T1000 (cell line): ENCODE measurements at places on chromosomes 7 and 10.

- no peak for DNase-seq
These were observed 15.6 kb upstream of the MKRN1 start for GRCh38 chr7:140494867-140495266.

DNA sequence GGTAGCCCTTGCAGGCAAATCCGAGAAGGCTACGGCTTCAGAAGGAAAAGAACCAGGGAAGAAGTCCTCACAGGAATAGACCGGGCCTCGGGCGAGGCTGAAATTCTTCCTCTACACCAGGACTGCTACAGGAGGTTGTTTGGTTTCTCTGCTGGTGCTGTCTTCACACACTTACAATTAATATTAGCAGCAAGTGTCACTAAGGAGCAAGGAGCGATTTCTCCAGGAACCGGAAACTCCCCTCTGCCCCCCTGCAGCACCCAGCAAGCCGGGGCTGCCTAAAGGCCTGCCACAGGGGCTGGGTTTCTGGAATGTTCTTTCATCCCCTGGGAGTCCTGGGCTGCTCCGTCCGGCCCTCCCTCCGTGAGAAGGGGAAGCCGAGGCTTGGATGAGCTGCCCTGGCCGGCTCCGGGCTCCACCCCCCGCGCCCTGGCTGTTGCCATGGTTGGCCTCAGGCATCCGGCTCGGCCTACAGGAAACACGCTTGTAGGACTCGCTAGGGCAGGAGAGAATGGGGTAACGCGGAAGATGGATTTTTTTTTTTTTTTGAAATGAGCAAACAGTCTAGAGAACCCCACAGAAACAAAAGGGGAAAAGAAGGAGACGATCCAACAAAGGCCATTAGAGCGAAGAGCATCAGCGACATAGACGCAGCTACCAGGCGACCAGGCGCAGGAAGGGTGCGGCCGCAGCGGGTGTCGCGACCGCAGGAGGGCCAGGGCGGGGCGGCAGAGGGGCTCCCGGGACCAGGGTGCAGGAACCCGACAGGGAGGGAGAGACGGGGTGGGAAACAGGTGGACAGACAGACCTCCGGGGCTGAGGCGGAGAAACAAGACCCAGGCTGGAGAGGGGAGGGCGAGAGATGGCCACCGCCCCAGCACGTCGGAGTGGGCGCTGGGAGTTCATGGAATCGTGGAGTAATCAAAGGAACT, 33.0 kb downstream of the EN2 start:
- no peak for DNase-seq

DNA sequence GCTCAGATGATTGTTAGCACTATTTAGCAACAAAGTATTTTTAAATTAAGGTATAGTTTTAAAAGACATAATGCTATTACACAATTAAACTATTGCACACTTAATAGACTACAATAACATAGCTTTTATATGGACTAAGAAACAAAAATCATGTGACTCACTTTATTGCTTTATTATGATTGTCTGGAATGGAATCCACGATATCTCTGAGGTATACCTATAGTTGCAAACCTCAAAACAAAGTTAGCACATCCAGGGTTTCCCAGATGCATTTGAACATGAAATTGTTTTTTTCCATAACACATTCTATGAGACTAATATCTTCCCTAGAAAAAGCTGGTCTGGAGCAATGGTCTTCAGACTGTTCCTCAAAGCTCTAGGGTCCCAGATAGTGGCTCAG, 18.3 kb upstream of the RPEL1 start:
- no peak for DNase-seq

DNA sequence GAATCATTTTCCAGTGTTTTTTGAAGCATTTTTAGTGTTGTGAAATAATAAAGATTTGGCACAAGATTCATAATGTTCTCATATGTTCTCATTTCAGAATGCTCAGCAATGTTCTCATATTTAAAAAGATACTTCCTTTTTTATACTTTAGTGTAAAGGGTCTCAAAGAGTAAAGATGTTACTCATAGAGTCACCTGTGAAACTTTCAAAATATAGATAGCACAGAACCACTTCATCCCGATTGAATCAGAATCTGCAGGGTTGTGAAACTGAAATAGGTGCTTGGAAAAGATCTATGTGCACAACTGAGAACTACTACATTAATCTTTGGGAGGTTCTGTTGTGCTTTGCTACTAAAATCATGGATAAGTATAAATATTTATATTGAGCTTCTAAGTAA, 144.7 kb downstream of the MDFIC start:
- no peak for DNase-seq

DNA sequence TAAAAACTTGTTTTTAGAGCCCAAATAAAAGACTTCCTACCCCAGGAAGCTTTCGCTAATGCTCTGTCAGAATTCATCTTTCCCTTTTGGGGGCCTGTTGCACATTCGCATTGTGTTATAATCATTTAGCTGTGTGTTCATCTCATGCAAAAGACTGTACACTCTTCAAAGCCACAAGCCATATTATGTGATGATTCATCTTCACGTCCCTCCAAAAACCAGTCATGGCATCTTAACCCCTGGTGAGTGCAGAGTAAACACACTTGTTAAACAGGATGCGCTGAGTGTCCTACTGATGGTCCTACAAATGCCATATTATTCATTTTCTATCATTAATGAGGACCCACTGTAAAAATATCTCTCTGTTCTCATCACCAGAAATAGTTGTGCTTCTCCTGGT, 235.4 kb downstream of the KIAA1217 start:
- DNase-seq: no peak

GRCh38 chr10:53088961-53089360, 316.4 kb upstream of the MBL2 start:
- DNase-seq: no peak

DNA sequence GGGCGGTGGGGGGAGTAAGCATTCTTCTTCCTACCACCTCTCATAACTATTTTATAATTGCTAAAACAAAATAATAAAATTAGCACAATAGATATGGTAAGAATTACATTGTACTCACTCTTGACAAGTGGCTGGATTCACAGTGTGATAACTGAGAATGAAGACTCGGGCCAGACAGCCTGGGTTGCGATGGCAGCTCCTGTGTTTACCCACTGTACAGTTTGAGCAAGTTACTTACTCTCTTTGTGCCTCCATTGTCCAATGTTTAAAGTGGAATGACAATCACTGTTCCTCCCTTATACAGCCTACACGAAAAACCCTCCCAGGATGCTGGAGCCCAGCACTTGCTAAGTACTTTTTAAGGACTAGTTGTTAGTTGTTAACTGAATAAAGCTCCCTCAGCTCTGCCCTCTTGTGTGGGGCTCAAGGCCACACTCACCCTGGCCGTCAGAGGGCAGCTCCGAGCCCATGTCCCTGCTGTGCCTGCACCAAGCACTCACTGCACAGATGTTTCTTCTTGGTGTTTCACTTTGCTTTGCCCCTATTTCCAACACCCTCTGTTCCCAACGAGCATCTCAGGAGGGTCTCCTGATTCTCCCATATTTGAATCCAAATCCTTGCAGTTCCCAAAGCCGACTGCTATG, 56.4 kb upstream of the NPS start:
- no peak for DNase-seq

- no peak for DNase-seq
These were observed 201.9 kb downstream of the ADARB2 start for GRCh38 chr10:1535301-1535965.

DNA sequence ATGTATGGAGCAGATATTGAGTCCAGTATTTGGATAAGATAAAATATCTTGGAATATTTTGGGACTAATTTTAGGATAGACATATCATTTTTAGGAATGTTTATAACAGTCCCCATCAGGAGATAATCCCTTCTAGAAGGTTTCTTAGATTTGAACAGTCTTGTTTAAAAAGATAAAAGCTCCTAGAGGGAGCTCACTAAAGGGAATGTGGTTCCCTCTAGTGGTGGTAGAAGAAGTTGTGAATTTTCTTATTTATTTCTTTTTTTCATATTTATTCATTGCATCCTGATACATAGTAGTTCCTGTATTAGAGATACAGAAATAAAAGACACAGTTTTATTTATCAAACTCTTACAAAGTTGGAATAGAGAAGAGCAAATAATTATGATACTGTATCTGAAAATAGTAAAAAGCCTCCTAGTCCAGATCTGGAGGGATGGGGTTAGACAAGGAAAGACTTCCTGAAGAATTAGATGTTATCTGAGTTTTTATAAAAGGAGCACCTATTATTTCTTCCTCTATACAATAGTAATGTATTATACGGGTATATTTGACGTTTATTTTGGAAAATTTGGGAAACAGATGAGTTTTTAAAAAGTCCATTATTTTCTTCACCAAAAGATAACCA, 24.5 kb upstream of the KLF14 start:
- DNase-seq: no peak

- no peak for DNase-seq
These were observed 47.3 kb downstream of the NCAPG2 start for GRCh38 chr7:158657189-158657746.

DNA sequence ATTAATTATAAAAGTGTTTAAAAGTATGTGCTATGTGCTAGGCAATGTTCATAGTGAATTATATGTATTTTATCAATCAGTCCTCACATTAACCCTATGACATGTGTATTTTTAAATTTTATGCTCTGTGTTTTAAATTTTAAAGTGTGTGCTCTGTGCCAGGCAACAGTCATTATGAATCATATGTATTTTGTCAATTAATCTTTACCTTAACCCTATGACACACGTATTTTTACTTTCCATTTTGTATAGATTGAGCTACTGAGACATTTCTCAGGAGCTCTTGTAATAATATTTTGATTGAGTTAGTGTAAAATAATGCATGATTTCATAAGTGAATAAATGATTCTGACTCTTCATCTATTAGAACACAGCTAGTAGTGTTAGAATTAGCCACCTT, 117.8 kb downstream of the THSD7A start:
- DNase-seq: no peak

DNA sequence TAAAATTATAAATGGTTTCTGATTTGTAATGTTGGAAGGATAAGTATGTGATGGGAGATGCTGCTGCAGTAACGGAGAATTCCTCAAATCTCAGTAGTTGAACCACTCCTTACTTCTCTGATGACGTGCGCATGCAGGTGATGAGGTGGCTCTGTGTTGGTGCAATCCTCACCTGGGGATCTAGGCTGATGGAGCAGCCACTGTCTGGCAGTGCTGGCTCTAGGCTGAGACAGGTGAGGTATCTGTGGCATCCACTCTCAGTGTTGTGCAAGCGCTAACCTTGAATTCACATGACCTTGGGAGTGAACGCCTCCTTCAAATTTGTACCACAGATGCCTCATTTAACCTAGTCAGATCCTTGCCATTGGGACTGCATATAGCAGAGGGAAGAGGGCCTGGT, 35.0 kb downstream of the LHFPL3 start:
- no peak for DNase-seq

GRCh38 chr10:14545827-14546226, 215.1 kb upstream of the FRMD4A start:
- DNase-seq: peak; percentile 89

DNA sequence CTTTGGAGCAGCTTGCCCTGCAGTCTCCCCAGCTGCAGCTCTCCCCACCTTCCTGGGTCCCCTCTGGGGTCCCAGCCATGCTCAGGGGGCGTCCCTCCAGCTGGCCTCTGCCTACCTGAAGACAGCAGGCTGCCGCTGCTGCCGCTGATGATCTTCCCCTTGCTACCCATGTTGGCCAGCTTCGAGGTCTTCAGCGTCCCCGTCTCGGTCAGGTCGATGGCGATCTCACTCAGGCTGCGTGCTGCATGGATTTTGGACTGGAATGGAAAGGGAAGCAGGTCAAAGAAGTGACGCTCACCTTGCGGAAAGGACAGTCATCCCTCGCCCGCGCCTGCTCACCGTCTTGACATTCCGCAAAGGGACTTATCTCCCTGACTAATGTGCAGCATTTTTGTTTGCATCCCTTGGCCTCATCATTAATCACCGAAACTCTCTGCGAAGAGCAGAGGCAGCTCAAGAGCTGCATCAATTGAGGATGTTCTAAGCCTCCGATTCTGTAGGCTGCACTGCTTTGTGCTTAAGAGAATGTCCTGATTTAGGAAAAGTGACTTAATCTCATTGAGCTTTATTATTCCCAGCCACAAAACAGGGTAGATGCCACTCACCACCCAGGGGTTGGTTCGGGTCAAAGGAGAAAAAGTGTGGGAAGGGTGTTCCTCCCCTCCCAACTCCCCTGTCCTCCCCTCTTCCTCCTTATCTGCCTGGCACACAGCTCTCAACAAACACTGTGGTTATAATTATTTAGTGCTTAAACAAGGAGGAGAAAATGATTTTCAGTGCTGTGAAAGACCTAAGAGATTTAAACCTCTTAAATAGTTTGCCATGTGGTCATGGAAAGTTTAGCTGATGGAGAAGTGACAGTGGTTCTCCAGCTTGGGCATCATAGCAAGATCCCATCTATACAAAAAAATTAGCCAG, 107.3 kb downstream of the PRPF18 start:
- DNase-seq: no peak

GRCh38 chr10:128687408-128687807, 561.2 kb upstream of the MKI67 start:
- DNase-seq: no peak

- no peak for DNase-seq
These were observed 223.4 kb downstream of the DOCK4 start for GRCh38 chr7:111982804-111983203.

- DNase-seq: no peak
These were observed 91.8 kb downstream of the KLF6 start for GRCh38 chr10:3693022-3693697.

GRCh38 chr7:27367933-27368549, 125.4 kb downstream of the EVX1 start:
- no peak for DNase-seq

GRCh38 chr7:70614237-70615045, 517.5 kb upstream of the GALNT17 start:
- peak; percentile 10 for DNase-seq

DNA sequence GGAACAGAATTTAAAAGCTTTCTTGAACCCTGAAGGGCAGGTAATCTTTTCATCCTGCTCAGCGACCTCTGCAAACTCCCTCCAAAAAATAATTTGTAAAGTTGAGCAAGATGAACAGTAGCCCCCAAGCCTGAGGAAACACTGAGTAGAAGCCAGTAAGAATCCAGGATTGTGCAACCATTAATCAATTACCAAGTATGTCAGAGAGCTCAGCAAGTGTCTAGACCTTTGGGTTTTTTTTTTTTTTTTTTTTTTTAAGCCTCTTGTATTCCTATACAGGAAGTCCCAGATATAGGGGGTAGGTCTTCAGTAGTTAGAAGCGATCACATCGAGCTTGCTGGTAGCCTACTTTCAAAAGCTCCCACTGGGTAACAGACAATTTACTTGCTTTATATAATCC, 155.2 kb downstream of the DGKI start:
- no peak for DNase-seq

GRCh38 chr10:70905071-70906021, 17.0 kb upstream of the PCBD1 start:
- no peak for DNase-seq

- no peak for DNase-seq
These were observed 297.0 kb upstream of the PITRM1 start for GRCh38 chr10:3469639-3470020.

DNA sequence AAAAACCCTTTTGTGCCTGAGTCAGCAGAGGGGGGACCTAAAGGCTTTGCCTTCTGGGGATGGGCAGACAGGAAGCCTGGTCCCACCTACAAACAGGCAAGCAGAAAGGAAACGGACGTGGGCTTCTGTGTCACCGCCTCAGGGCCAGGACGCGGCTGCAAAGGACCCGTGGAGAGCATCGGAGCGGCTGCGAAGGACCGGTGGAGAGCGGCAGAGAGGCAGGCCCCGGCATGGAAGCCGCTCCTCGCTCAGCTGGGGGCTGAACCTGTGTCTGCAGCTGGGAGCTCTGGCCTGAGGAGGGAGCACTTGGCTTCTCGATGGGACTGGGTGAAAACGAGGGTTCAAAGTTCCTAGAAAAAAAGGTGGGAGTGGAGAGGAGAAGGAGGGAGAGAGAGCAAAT, 125.4 kb upstream of the PPP2R2D start:
- DNase-seq: no peak

GRCh38 chr7:136179851-136180721, 202.9 kb upstream of the MTPN start:
- no peak for DNase-seq

GRCh38 chr7:152862856-152863255, 103.3 kb downstream of the ACTR3B start:
- DNase-seq: no peak
